Naive thymus-derived CD8-positive, alpha-beta T cell (primary cell): ENCODE measurements at places on chromosomes 6 and 20. TPM values are rescaled to one million over a fixed set of nuclear protein-coding genes. Genes with fewer than 3 reads are reported as not detected.

DNA sequence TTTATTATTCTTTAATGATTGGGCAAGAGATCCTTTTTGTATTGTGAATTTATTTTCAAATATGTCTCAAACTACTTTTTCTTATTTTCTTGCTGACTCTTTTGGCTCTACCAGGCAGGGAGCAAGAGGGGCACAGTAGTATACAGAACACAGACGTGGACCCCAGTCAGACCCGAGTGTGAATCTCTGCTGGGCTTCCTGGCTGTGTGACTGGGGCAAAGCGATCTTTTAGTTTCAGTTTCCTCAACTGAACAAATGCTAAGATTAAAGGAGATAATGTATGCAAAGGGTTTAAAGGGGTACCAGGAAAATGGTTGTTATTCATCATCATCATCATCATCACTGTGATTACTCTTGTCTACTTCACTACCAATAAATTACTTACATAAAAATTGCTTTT is 317.5 kb downstream of the HIVEP2 start:
- DNase-seq: no peak

DNA sequence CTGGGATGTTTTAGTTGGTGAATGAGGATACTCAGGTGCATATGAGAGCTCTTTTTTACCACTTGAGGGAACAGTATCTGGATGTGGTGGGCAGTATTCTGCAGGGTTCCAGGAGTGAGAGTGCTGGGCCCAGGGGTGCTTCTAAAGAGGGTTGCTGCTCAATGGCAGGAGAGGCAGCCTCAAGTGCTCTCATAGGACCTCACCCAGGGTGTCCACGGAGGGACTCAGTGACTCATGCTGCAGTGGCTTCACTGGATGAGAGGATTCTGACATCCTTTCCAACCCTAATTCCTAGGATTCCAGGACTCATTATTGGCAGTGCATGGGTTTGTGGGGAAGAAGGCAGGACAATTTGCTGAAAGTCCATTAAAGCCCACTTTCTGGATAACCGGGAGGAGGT is 176.6 kb upstream of the FERMT1 start:
- no peak for DNase-seq

DNA sequence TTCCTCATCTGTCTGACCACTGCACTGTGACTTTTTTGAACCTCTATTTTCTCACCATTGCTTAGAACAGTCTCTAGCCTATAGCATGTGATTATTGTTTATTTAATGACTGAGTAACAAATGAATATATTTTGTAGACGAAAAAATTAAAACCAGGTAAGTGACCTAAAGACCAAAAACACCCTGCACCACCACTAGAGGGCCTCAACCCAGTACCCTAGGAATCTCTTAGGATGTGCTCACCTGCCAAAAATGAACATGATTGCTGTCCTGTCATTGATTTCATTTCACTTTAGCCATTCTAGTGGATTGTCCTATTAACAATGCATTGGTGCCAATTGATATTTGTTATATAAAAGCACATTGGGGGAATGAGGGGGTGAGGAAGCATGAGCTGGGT is 199.1 kb downstream of the COL9A1 start:
- DNase-seq: no peak

Gene WFDC10B
- not detected for polyA plus RNA-seq

Gene CCR6
- 0.26 TPM for polyA plus RNA-seq

Gene DDO
- polyA plus RNA-seq: not detected
